ENCODE measurements at places on chromosomes 7 and 10.

- DNase-seq = no peak
Observed at GRCh38 chr7:96157856-96158255, 164.0 kb downstream of the SLC25A13 start.

GRCh38 chr7:27196287-27196767 is 3.6 kb downstream of the HOXA13 start:
- DNase-seq = peak; percentile 70

- DNase-seq = no peak
Observed at GRCh38 chr10:61842755-61843497, 58.6 kb upstream of the ARID5B start.

DNA sequence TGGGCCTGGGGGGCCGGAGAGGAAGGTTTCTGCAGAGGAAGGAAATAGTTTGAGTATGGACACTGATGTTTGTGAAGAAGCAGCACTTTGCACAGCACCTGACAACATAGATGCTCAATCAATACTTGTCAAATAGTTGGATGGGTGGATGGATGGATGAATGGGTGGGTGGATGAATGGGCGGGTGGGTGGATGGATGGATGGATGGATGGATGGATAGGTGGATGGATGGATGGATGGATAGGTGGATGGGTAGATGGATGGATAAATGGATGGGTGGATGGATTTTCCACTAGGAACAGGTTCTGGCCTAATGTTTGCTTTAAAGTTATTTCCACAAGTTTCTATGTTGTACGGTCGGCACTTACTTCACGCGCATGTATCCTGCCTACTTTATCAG is 45.3 kb downstream of the COL17A1 start:
- no peak for DNase-seq

- DNase-seq = peak; percentile 9
Observed at GRCh38 chr7:8481752-8482446, 48.5 kb downstream of the NXPH1 start.

DNA sequence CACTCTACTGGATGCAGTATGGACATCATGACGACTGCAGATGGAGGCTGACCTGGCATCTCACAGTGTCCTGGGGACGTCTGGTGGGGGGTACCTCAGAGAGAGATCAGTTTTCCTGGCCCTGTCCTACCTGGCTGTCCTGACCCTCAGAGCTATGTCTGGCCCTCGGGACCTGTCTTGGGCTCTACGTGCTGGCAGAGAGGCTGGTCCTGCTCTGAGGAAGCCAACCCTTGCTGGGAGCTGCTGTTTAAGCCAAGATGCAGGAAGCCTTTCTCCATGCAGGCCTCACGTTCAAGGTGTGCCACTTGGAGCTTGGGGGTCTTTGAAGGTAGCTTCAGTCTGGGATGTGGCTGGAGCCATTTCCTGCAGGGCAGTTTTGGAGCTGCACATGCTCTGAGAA is 42.1 kb upstream of the CXCL12 start:
- no peak for DNase-seq

GRCh38 chr10:11300563-11300962 is 282.9 kb downstream of the CELF2 start:
- DNase-seq = no peak

DNA sequence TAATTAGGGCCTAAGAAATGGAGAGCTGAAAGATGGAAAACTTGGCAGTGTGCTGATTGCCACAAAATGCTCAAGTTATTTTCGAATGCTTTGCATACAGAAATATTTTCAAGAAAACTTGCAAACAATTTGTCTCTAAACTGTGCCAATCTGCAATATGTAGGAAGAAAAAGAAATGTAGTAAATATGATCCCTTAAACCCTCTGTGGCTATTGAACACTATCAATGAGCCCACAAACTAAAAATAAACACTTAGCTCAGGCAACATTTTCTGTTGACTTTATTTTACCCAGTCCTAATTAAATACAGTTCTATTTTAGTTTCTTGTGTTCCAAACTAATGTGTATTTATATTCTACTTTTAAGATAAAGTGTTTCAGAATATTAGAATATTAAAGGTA is 342.1 kb downstream of the SEMA3D start:
- DNase-seq = no peak

DNA sequence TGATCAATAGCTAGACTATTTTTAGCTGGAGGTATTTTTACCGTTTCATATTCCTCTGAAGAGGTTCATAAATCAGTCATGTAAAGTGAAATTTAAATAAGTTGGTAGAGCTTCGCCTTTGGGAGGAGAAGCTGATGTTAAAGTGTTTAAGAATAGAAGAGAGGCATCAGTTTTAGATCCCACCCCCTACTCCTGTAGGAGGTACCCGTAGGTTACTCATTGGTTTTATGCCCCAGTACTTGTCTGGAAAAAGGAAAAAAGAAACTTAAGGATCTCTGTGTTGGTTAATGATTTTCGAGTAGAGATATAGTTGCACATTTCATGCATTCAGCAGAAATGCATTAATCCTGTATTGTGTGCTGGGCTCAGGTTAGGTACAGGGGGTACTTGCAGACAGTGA is 8.7 kb downstream of the ZNF365 start:
- DNase-seq = no peak

- no peak for DNase-seq
Observed at GRCh38 chr10:89351780-89352597, 24.2 kb downstream of the IFIT3 start.

DNA sequence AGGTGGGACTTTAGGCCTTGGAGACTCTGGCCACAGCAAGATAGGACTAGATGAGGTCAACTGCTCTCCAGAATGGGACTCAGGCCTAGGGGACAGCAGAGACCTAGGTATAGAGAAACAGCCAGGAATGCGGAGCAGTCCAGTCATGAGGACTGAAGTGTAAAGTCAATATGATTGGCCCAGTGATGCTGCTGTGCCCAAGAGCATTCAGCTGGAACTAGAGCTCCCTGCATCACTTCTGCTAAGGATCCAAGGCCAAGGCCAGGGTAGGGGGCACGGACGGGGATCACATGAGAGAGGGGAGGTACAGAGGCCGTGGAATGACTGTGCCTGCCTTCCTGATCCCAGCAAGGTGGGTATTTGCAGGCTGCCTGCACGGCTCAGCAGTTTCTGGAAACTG is 237.9 kb downstream of the FRMD4A start:
- DNase-seq = no peak

GRCh38 chr7:72042855-72043254 is 369.3 kb downstream of the CALN1 start:
- DNase-seq = no peak

DNA sequence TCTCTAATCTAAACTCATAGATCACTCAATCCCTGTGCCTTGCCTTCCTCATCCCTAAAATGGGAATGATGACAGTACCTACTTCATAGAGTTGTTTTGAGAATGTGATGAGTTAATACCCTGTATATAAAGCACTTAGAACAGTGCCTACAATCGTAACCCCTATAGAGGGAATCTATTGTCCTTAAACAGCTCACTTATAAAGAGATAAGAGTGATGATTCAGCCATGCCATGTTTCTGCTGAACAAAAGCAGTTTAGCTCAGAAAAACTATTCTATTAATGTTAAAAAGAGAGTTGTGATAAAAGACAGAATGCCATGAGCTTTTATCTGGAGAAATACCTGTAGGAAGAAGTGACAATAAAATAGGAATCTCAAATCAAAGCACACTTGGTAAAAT is 63.6 kb downstream of the CUBN start:
- no peak for DNase-seq

GRCh38 chr10:21637795-21638194 is 103.8 kb downstream of the MLLT10 start:
- no peak for DNase-seq

GRCh38 chr7:74094224-74095101 is 10.9 kb downstream of the LIMK1 start:
- DNase-seq = no peak

- DNase-seq = no peak
Observed at GRCh38 chr10:67612176-67612575, 83.8 kb downstream of the CTNNA3 start.

DNA sequence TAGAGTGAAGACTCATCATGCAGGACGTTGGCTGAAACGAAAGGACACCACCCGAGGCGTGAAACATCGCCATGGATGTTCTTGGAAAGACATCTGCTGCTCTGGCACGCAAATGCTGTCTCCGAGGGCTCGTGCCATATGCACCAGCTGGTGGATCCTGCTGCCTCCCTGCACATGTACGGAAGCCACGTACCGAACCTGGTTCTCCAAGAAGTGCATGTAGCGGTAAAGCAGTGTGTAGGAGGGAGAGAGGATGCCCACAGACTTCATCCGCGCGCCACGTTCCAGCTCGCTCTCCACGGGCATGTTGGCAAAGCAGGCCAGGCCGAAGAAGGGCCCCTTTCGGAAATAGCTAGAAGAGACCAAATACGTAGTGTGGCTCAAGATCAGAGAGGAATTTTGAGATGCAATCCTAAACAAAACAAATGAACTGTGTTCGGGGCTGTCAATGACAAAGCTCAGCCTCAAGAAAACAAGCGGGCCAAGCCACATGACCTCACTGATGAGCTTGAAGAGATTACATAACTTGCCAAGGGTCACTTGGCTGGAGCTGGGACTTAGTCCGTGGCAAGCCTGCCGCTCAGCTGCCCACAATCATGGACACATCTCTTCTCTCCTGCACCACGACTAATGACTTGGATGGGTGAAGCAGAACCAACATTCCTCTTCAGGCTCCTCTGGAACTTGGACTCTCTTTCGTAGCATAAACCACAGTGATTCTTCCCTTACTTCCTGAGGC is 16.5 kb downstream of the DENND11 start:
- peak; percentile 83 for DNase-seq

DNA sequence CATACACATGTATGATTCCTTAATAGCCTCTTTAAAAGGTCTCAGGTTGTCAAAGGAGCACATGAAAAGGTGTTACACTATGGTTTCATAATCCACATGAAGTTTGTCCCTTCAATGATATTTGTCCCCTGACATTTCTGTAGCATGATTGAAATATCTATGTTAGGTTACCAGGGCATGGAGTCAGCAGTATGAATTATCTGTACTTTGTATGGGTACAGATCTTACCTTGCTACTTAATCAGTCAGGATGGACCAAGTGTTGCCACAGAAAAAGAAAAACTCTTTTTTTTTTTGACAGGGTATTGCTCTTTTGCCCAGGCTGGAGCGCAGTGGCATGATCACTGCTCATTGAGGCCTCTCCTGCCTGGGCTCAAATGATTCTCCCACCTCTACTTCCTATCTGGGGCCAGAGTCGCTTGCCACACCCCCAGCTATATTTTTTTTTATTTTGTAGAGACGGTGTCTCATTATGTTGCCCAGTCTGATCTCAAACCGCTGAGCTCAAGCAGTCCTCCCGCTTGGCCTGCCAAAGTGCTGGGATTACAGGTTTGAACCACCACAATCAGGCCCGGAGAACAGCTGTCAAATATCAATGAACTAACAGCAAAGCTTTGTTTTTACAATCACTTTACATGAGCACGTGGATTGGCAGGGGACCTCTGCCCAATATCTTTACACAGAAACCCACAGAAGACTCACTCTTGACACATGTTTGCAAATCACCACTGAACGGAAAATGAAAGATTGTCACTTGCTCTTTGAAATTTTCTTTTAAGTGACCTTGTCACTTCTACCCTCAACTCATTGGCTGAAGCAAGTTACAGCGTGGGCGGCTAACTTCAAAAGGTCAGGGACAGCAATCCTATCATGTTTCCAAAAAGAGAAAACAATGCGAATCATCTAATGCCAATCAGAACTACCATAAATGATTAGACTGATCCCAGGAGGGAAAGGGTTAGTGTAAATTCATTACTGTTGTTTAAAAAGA is 140.2 kb downstream of the PRKG1 start:
- DNase-seq = no peak

DNA sequence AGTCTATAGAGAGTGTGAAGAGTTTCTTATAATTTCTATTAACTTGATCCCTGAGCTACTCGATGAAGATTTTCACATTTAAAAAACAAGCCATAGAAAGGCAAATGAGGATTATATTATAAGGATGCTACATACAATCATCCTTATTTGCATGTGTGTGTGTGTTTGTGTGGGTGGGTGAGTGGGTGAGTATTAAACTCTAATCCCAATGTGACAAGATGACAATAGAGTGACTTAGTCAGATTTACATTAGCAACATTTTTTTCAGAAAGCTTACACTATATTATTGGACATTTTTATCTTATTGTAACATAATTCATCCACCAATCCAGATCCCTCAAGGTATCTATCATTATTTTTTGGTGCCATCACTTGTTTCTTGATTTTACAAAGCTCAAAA is 331.7 kb downstream of the SORCS1 start:
- DNase-seq = no peak

DNA sequence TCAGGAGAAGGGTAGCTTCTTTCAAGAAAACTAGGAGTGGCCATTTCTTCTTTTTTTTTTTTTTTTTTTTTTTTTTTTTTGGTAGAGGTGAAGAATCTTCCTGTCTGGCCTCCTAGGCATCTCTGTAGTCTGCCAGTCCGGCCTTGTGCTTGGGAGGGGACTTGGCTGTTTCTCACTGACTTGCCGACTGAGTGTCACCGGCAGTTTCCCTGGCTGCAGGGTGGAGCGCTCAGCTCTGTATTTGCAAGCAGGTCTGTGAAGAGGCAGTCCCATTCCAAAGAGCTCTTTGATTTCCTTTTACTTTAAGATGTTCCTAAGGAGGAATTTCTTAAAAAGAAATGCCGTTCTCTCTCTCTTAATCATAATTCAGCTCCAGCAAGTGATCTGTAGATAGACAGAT is 212.6 kb downstream of the ADRA2A start:
- DNase-seq = no peak

- no peak for DNase-seq
Observed at GRCh38 chr10:86690231-86690630, 21.9 kb downstream of the LDB3 start.

GRCh38 chr10:122461729-122462532 is 578 bp downstream of the HTRA1 start:
- DNase-seq = no peak

GRCh38 chr7:27947586-27948278 is 207.8 kb downstream of the TAX1BP1 start:
- DNase-seq = no peak

- DNase-seq = no peak
Observed at GRCh38 chr10:85612833-85613232, 753.8 kb downstream of the GRID1 start.

- DNase-seq = no peak
Observed at GRCh38 chr7:87047-87446, 105.3 kb upstream of the FAM20C start.

DNA sequence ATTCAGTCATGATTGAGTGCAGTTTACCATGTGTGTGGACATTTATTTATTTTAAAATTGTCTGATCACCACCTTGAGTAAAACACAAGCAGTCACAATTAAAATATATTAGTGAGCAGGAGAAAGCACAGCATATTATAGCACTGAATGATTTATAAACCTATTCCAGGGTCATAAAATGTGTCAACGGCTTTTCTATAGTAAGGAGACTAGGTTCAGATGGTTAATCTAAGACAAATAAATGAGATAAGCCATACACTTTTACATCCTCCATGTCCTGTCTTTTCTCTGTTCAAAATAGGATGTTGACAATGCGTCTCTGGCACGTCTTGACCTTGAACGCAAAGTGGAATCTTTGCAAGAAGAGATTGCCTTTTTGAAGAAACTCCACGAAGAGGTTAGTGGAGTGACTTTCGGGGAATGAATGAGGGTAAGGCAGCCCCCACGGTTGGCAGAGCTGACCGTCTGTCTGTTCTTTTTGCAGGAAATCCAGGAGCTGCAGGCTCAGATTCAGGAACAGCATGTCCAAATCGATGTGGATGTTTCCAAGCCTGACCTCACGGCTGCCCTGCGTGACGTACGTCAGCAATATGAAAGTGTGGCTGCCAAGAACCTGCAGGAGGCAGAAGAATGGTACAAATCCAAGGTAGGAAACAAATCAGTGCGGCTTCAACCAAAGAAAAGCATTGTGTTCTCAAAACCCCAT is 5.4 kb downstream of the VIM start:
- no peak for DNase-seq

- DNase-seq = no peak
Observed at GRCh38 chr10:125991392-125991791, 95.0 kb downstream of the FANK1 start.

GRCh38 chr7:36944838-36945237 is 220.5 kb upstream of the AOAH start:
- no peak for DNase-seq
